G401 (cell line): ENCODE measurements at places on chromosomes 13 and 19. TPM values are rescaled to one million over a fixed set of nuclear protein-coding genes. Genes with fewer than 3 reads are reported as not detected.

GRCh38 chr13:37597477-37598025 lies 1.0 kb downstream of the POSTN start:
- DNase-seq = no peak

The ZNF497 gene
- total RNA-seq = 1.2 and 4.7 TPM in 2 replicates

DNA sequence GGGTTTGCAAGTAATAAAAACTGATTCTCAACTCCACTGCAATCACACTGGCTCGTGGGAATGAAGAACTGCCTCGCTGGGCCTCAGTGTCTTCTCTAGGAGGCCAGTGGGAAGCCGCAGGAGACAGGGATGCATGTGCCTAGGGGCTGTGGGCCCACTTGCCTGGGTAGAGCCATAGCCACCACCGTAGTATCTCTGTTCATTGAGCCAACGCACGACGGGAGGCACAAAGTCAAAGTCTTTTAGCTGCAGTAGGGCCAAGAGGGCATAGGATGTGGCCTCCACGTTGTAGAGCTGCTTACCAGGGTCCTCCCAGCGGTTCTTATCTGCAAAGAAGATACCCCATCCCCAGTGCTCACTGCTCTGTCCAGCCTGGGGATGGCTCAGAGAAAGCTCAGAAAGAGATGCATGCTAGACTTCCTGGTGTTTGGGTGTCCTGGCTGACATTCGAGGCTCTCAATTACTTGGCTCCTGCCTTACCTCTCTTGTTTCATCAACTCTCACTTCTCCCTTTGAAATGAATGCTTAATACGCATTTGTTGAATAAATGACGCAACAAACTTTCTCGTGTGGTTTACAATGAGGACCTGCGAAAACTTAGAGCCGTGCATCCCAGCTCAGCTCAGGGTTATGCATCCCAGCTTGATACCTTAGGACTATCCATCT lies 16.1 kb upstream of the TNFSF14 start:
- no peak for DNase-seq

GRCh38 chr13:25768376-25768775 lies 283.4 kb downstream of the SHISA2 start:
- DNase-seq = no peak

The CEACAM20 gene
- total RNA-seq = not detected in 2 replicates

DNA sequence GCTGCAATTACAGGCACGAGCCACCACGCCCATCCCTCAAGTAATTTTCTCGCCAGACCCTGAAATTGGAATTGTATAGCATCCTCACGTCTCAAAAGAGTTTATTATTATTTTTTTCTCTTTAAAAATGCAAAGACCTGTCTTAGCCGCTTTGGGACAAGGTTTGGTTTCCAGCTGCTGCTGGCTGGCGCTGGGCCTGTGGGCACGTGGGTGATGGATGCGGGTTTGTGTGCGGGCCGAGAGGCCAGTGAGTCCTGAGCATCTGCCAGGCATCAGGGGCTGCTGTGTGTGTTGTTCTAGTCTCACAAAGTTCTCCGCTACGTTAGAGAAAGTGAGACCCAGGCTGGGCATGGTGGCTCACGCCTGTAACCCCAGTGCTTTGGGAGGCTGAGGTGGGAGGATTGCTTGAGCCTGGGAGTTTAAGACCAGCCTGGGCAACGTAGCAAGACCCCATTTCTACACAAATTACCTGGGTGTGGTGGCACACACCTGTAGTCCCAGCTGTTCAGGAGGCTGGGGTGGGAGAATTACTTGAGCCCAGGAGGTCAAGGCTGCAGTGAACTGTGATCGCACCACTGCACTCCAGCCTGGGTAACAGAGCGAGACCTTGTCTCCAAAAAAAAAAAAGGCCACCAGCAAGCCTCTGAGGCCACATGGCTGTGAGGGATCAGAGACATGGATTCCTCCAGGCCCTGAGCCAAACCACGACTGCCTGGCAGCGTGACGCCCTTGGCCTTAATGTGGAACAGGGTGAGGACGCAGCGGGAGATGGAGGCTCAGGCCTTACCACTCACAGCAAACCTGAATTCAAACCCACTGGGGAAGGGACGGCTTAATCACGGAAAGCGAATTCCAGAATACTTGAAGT lies 4.7 kb upstream of the TMPRSS9 start:
- DNase-seq = peak; percentile 64

GRCh38 chr19:40155749-40156265 lies 35.4 kb upstream of the MAP3K10 start:
- DNase-seq = peak; percentile 12

DNA sequence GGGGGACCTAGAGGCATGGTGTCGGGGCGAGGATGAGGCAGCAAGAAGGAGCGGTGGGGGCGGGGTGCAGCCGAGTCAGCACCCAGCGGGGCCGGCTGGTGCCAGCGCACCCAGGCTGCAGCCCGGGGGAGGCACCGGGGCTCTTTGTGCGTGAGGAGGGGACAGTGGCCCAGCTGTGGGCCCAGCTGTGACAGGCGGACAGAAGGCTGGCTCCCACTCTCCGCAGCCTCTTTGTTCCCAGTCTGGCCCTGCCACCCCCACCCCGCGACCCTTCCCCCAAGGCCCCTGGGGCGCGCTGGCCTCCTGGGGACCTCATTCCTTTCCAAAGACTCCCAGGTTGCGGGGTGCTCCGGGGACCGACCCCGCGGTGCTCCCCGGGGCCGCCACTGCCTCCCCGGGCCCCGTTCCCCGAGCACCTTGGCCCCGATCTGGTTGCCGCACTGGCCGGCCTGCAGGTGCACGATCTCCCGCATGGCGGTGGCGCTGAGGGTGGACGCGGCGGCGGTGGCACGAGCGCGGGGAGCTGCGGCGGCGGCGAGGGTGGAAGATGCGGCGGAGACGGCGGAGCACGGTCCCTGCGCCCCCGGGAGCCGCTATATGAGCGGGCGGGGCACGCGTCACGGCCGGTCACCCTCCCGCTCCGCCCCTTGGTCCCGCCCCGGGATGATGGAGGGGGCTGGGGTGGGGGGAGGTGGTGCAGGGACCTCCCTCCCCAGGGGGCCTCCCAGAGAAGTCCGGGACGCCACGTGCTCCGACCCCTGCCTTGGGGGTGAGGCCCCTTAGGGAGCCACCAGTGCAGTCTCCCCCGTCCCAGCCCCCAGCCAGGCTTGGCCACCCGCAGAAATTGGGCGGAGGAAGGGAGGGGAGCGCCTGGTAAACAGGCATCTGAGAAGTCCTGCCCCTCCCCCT lies at the start of gene TUBB4A:
TSS of gene TUBB4A (minus strand) at position 570 of the 909 bp plus-strand sequence. CDS start at position 473, 97 bp downstream.
- peak; percentile 89 for DNase-seq

The ZNF382 gene
- total RNA-seq = 5.7 and 16.4 TPM in 2 replicates

DNA sequence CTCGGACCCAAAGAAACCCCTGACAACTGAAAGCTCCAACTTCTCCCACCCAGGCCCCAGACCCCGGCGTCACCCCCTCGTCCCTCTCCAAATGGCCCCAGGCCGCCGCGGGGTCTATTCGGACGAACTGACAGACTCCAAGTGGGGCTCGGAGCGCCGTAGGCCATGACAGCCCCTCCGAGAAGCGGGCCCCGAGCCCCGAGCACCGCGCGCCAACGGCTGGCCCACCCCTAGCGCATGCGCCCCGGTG lies 360 bp downstream of the DDX39A start:
- DNase-seq = no peak

GRCh38 chr19:11519138-11519537 lies 9.8 kb downstream of the ECSIT start:
- no peak for DNase-seq
